ENCODE measurements at places on chromosomes 1 and 21. TPM values are rescaled to one million over a fixed set of nuclear protein-coding genes. Genes with fewer than 3 reads are reported as not detected.
A peak's percentile ranks its signal among the peaks of the same experiment; 100 is the strongest.

The TMPRSS2 gene
- 0.61 TPM for total RNA-seq

The CHD1L gene
- 31.8 TPM for total RNA-seq

The ASCL5 gene
- 0.38 TPM for total RNA-seq

GRCh38 chr21:31386006-31386405, 41.9 kb upstream of the TIAM1 start:
- DNase-seq: no peak

- no peak for DNase-seq
Measured at GRCh38 chr1:18580691-18581419, 49.8 kb upstream of the PAX7 start.

GRCh38 chr1:198907423-198907746, 268.5 kb downstream of the PTPRC start:
- no peak for DNase-seq

DNA sequence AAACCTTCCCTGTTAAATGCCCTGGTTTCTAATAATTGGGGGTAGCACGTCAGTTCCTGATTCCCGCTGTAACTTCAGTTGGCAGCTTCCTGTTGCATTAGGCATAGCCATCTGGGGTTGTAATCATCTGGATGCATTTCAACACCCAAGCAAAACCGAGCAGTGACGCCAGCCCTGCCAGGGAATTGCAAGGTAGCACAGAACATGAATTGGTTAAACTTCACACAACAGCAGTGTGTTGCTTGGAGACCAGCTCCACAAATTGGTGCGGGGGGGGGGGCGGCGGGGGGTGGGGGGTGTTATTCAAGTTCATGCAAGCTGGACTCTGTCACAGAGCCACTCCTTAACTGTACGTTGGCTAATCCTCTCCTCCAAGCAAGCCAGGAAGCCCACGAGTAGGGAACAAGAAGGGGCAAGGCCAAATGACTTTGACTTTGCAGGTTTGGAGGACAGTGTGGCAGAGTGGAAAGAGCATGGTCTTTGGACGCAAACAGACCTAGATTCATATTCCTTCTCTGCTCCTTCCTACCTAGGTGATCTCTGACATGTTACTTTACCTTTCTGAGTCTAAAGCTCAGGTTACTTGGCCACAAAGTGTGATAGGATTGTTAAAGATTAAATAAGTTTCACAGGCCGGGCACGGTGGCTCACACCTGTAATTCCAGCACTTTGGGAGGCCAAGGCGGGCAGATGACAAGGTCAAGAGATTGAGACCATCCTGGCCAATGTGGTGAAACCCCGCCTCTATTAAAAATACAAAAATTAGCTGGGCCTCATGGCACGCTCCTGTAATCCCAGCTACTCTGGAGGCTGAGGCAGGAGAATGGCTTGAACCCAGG, 4.7 kb downstream of the LAX1 start:
- DNase-seq: no peak

GRCh38 chr1:61173118-61173517, 90.8 kb downstream of the NFIA start:
- no peak for DNase-seq

GRCh38 chr1:24874611-24875234, 55.4 kb downstream of the RUNX3 start:
- DNase-seq: peak; percentile 44

- no peak for DNase-seq
Measured at GRCh38 chr21:36422279-36423098, 37.3 kb downstream of the CHAF1B start.

DNA sequence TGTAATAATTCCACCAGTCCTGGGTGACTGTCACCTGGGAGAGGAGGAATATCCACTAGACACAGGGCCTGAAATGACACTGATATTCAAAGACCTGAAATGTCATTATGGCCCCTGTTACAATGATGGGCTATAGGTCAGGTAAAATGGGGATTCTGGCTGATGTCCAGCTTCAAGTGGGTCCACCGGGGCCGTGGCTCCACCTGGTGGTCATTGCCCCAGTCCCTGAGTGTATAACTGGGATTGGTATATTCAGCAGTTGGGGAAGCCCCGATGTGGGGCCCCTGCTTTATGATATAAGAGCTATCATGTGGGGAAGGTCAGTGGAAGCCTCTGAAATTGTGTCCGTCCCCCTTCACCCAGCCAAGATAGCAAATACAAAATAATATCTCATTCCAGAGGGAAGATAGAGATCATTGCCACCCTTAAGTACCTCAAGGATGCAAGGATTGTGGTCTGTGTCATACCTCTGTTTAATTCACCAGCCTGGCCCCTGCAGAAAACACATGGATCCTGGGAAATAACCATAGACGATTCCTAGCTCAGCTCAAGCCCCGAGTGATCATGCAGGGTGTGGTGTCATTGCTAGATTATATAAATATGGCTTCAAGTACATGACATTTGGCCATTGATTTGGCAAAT, 19.4 kb downstream of the PLEKHO1 start:
- DNase-seq: peak; percentile 65
